ENCODE measurements at places on chromosomes 1 and 21.

GRCh38 chr1:223161321-223161720 lies 18.3 kb upstream of the TLR5 start:
- no peak for DNase-seq

GRCh38 chr1:165431079-165431478 lies 13.8 kb downstream of the RXRG start:
- no peak for DNase-seq

DNA sequence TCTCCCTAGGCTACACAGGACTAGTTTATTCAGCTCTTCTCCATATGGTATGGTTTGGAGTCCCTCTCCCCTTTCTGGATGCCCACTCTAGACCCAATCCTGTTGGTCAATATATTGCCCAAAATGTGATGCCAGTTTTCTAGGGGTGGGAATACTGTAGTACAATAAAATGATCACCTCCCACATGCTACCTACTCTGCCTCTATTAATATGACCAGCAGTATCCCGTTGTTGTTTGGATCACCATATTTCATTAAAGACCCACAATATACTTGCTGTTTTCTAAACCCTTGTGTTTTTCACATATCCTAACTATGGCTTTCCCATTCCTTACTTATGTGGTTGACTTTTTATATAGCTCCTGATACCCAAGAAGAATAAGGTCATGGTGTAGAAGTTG lies 95.9 kb upstream of the IGSF21 start:
- DNase-seq, result no peak

DNA sequence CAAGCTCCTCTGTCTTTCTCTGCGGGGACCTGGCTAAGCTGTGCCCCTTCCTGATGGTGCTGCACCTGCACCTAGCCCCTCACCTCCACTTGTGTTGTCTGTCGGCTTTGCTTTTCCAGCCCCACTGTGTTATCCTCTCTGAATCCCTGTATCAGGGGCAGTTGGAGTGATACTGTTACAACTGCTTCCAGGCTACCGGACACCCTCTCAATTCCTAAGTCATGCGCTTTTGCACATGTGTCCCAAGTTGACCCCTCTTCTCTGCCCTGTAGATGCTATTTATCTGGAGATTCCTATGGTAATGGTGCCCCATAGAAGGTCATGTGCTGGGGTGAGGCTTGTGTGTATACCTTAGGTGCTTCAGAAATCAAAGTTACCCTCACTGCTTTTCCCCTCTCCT lies 58.9 kb downstream of the TBCE start:
- no peak for DNase-seq

DNA sequence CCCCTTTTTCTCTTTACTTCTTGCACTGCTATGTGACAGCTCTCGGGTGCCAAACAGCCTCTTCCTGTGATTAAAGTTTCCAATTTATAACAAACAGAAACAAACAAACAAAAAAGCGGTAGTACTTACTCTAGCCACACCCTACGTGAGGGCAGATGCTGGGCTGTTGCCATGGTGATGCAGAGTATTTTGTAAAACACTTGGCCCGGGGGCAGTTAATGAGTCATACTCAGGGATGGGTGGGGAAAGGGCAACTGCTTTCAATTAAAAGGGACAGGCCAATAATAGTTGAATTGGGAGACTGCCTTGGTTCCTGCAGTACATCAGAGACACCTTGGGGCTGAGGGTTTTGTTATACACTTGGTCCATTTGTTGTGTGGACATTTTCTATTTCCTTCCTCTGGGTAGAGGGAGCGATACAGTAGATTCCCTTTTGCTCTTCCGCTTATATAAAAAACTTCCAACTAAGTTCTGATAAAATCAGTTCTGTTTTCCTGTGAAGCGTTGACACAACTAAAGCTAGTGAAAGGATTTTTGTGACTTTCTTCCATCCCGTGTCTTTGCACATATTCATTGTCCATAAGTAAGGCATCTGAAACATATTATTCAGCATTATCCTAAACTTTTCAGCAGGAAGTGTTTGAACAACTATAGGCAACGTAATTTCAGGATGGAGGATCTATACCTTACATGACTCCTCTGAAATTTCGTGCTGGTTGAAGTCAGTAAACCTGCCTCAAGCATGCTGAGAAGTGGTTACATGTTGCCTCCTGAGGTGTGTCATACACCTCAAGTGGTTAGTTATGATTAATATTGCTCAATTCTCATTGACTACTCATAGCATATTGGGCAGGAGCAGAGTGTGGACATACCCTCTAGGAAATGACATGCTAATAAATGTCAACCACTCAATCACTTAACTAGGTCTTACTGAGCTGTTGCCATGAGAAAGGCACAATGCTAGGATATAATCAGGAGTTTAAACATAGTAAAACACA lies 36.7 kb upstream of the THEM4 start:
- no peak for DNase-seq

DNA sequence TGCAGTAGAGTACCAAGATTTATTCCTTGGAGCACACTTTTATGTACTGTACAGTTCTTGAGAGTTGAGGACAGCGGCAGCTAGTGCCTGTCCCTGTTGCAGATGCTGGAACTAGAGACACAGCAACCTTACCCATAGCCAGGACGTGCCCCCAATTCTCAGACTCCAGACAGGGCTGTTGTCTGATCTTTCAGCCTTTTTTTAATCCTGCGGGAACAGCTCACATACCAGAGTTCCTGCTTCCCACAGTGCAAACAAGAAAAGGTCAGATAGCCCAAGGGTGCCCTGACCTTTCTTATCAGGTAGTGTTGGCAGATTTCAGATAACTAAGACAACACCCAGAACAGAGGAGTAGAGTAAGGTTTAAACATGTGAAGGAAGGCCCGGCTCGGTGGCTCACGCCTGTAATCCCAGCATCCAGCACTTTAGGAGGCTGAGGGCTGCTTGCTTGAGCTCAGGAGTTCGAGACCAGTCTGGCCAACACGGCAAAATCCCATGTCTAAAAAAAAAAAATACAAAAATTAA lies 78.5 kb downstream of the DOP1B start:
- DNase-seq, result no peak

DNA sequence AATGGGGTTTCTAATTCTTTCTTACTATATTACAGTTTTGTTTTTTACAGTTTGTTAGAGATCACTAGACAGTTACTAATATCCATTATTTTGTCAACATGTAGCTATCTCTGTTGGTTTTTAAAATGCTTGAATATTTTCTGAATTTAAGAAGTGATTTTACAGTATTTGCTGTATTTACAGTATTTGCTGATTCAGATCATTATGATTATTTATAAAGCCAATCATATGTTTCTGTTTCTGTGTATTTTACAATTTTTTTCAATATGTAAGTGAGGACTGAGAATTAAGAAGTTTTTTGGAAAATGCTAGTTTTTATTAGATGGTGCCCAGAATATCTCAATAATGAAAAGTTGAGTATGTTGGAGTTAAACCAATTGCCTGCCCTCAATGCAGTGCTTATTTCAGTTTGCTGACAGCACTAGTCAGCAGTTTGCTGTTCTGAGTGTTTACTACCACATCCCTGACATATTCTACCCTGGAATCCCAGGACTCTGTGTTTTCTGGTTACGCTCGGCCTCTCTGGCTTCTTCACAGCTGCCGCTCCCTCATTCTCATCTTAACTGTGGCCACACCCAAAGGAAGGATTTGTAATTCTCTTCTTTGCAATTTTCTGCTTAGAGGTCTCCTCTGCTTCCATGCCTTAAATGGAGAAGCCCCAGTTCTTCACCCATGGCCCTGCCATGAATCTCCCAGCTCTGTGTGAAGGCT lies 68.0 kb upstream of the BACH1 start:
- DNase-seq, result no peak

GRCh38 chr21:37232274-37233018 lies 34.7 kb downstream of the VPS26C start:
- DNase-seq, result no peak

- DNase-seq, result no peak
These were observed 16.4 kb upstream of the IL22RA1 start for GRCh38 chr1:24159366-24159765.

DNA sequence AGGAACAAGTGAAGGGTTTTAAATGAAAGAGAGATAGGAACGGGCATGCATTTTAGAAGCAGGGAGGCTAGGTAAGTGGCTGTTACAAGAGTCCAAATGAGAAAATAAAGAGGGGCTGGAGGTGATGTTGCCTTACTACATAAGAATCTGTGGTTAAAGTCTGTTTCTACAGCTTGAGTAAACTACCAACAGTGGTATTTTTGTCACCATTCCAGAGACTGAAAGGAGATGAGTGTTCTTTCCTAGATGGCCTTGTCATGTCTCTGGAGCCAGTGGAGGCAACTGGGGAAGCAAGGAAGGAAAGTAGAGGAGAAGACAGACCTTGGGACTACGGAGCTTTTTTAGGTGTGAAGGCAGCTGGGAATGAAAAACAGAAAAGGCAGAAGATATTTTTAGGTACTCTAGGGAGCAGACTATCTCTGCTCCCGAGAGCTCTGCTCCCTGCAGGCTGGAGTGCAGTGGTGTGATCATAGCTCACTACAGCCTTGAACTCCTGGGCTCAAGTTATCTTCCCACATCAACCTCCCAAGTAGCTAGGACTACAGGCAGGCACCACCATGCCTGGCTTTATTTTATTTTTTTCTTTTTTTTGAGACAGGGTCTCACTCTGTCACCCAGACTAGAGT lies 12.2 kb downstream of the HDAC1 start:
- no peak for DNase-seq

- no peak for DNase-seq
These were observed 56.6 kb downstream of the PLXNA2 start for GRCh38 chr1:208187499-208188041.

DNA sequence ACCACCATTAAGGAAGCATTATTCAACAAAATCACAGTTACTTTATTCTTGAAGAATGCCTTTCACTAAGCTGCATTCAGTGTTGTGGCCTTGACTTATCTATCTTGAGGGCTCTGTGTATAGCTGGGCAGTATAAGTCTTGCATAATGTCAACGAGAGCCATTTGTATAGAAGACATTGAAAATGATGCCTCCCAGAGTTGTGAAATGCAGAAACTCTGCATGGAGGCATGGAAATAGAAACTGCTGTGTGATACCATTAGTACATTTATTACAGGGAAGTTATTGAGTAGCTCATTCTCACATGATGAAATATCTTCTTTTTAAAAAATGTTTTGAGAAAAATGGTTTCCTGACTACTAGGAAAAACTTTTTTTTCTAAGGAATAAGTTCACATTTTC lies 111.4 kb upstream of the SNX7 start:
- DNase-seq, result no peak

Measured in NCI-H187 (cell line).